ENCODE measurements at places on chromosomes 7 and 10.

- no peaks in the 10 kb centered on the region for H3K27me3 ChIP-seq
- no peak for DNase-seq
- H3K4me1 ChIP-seq: no peaks in the 10 kb centered on the region
- H3K27ac ChIP-seq: no peak overlapping the region
- no peak overlapping the region for H3K4me3 ChIP-seq
Measured at GRCh38 chr10:58028597-58029366, 238.9 kb downstream of the IPMK start.

DNA sequence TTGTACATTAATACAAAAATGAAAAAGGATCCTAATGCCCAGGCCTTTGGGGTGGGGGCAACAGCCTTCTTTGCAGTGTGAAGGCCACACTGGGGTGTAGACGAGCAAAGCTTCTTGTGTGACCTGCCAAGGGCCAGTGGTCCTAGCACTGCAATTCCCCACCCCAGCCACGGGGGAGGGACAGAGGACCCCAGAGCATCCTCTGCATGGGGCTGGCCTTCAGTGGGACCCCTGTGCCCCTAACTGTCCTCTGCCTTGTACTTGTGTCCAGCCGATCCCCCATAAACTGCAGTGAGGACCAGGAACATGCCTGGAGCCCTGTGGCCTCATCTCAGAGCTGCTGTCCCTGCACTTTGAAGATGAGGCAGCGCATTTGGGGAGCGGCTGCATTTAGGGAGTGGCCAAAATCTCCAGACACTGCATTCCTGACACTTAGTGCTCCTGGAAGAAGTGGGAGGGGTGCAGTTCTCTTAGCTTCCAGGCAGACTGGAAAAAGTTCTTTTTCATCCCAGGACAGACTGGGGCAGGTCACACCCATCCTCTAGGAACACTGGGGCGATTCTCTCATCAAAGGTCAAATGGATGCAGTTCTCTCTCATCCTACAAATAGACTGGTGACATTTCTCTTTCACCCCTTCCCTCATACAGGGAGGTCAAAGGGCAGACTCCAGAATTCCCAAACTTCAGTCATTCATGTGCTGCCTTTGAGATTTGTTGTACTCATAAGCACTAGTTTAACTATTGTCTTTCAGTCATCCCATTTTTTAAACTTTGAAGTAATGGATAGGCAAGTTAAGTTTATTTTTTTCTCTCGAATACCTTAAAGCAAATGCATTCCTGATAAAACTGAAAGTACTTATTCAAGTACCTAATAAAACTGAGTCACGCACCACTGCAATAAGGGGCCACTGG, 922 bp upstream of the MYO1G start:
- no peak for DNase-seq
- H3K36me3 ChIP-seq: peaks cover 62% of the 10 kb centered on the region
- H3K27ac ChIP-seq: peak overlapping the region; percentile 98

DNA sequence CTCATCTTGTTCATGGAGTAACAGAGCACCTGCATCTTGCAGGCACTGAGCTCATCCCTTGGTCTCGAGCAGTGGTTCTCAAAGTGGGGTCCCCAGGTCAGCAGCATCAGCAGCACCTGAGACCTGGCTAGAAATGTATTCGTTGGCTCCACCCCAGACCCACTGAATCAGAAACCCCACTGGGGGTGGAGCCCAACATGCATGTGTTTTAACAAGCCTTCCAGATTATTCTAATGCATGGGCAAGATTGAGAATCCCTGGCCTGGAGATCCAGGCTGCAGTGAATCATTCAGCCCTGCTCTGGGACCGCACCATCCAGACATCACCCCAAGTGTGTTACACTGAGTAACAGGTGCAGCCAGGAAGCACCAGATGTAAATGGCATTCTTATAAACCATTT, 85.1 kb upstream of the PPIF start:
- H3K4me3 ChIP-seq: no peak overlapping the region
- no peak for DNase-seq
- peaks cover 34% of the 10 kb centered on the region for H3K4me1 ChIP-seq
- peaks cover 15% of the 10 kb centered on the region for H3K36me3 ChIP-seq
- H3K27me3 ChIP-seq: no peaks in the 10 kb centered on the region

DNA sequence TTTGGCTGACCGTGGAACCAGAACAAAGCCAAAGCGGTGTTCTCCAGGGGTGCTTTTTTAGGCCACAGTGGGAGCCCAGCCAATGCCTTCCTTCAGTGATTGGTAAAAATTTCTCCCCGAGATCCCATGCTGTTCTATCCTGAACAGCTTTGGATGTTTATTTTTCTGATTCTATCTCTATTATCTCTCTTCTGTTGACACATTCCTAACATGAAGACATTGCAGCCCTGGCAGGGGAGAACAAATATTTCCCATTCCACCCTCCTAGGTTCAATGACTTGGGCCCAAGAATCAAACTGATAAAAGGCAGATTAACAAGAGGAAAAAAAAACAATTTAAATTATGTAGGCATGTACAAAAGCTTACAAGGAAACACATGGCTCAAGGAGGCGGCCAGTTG, 162.7 kb downstream of the PFKFB3 start:
- H3K36me3 ChIP-seq: peaks cover 23% of the 10 kb centered on the region
- no peak overlapping the region for H3K4me3 ChIP-seq
- H3K4me1 ChIP-seq: no peaks in the 10 kb centered on the region
- H3K27me3 ChIP-seq: no peaks in the 10 kb centered on the region
- DNase-seq: no peak

GRCh38 chr10:8051109-8051821, 3.2 kb upstream of the GATA3 start:
- no peak overlapping the region for H3K27ac ChIP-seq
- peak overlapping the region; percentile 81 for H3K4me3 ChIP-seq
- peaks cover 53% of the 10 kb centered on the region for H3K4me1 ChIP-seq
- H3K36me3 ChIP-seq: peaks cover 7% of the 10 kb centered on the region

DNA sequence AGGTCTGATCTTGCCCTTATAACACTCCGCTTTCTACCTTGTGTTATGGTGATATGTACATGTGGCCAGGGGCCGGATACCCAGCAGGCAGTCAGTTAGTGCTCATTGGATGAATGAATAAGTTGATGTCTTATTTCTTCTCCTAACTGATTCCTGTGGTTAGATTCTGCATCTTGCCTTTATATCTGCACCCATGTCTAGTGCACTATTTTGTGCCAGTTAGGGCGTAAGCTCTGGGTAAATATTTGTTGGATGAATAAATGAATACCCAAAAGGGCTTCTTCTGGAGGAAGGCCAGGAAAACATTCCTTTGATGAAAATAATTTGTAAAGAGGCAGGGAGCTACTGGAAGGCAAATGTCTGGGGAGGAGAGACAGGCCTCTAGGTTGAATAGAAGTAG, 148.2 kb downstream of the CHN2 start:
- H3K27ac ChIP-seq: no peak overlapping the region
- no peaks in the 10 kb centered on the region for H3K36me3 ChIP-seq
- no peak overlapping the region for H3K4me3 ChIP-seq
- H3K4me1 ChIP-seq: peaks cover 5% of the 10 kb centered on the region
- DNase-seq: no peak
- peaks cover 9% of the 10 kb centered on the region for H3K27me3 ChIP-seq

All from activated T-helper 1 cell treated with anti-CD3 and anti-CD28 coated beads, Interleukin-12 subunit alpha, Interleukin-12 subunit beta, Interleukin-2, Interleukin-4 antibody, amounts not matched to agents 30 ng/mL and 10 ng/mL and 1 ng/mL, durations not matched to agents 14 hours and 24 hours and 36 hours (primary cell).